ENCODE measurements at places on chromosomes 6 and 20.

DNA sequence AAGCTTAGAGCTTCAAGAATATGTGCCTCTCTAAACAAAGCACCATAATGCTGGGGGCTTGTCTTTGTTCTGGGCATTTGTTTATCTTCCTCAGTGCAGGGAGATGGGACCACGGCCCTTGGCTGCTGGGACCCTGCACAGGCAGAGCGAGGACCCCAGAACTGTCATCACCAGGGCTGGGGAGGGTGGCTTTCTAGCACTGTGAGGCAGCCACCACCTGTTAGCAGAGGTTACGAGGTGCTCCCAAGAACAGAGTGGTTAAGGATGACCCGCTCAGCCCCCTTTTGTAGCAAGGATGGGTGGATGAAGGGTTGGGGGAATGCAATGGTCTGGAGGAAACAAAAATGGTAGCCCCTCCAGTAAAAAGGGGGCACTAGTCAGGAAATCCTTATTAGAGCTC, 34.9 kb downstream of the METTL24 start:
- DNase-seq, result no peak

GRCh38 chr20:62576815-62577489, 65.4 kb upstream of the SLCO4A1 start:
- DNase-seq, result no peak

DNA sequence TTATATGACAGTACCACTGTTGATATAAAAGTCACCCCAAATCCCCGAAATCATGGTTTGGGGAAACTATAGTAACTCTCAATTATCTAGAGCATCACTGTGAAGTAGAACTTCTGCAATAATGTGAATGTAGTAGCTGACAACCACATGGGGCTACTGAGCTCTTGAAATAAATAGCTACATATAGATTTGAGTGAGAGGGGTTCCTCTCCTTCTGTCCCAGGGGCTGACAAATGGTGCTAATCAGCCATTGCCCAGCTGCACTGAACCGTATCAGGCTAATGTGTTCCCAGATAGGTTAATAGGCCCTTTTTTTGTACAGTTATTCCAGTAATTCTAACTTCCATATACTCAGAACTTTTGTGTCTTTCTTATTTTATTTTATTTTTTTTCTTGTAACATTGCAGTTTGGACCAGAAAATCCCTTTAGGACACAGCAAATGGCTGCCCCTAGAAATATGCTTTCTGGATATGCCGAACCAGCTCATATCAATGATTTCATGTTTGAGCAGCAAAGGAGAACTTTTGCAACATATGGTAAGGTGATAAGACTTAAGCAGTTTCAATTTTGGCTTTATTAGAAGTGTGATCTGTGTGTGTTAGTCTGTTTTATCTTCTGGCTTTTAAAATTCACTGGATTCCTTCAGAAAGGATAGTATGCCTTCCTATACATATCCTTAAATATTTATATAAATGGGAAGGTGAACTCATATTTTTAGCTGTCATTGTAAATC, 21.1 kb downstream of the CDC40 start:
- DNase-seq, result no peak

- DNase-seq, result no peak
Measured at GRCh38 chr20:1337441-1337840, 8.5 kb upstream of the SDCBP2 start.
